T-helper 2 cell (primary cell): ENCODE measurements at places on chromosomes 4 and X.

- no peak for DNase-seq
Measured at GRCh38 chr4:129232589-129233337, 136.8 kb downstream of the C4orf33 start.

- DNase-seq = no peak
Measured at GRCh38 chr4:129350834-129351721, 255.1 kb downstream of the C4orf33 start.

GRCh38 chr4:112099701-112100297 lies 45.5 kb upstream of the FAM241A start:
- no peak for DNase-seq

- DNase-seq = no peak
Measured at GRCh38 chr4:170003071-170004070, 22.8 kb downstream of the MFAP3L start.

- no peak for DNase-seq
Measured at GRCh38 chr4:158259955-158260575, 49.8 kb downstream of the TMEM144 start.

DNA sequence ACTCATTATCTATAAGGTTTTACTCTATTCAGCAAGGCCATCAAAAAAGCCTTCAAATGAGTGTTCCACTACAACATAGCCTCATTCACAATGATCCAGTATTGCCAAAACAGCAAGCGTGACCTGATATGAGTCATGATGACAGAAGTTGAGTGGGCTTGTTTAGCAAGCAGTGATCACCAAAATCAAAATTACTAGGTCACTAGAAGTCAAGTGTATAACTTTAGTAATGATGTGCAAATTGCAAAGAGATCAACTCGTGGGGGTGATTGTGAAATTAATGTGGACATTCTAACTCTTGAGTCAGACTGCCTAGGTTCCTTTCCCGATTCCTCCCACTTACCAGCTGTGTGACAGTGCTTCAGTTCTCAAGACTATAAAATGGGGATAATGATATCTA lies 124.5 kb downstream of the CHM start:
- DNase-seq = no peak

- no peak for DNase-seq
Measured at GRCh38 chrX:137916090-137916746, 350.3 kb downstream of the ZIC3 start.

GRCh38 chrX:84467898-84468297 lies 34.4 kb downstream of the HDX start:
- DNase-seq = no peak

GRCh38 chr4:101710806-101711205 lies 79.7 kb upstream of the BANK1 start:
- no peak for DNase-seq

DNA sequence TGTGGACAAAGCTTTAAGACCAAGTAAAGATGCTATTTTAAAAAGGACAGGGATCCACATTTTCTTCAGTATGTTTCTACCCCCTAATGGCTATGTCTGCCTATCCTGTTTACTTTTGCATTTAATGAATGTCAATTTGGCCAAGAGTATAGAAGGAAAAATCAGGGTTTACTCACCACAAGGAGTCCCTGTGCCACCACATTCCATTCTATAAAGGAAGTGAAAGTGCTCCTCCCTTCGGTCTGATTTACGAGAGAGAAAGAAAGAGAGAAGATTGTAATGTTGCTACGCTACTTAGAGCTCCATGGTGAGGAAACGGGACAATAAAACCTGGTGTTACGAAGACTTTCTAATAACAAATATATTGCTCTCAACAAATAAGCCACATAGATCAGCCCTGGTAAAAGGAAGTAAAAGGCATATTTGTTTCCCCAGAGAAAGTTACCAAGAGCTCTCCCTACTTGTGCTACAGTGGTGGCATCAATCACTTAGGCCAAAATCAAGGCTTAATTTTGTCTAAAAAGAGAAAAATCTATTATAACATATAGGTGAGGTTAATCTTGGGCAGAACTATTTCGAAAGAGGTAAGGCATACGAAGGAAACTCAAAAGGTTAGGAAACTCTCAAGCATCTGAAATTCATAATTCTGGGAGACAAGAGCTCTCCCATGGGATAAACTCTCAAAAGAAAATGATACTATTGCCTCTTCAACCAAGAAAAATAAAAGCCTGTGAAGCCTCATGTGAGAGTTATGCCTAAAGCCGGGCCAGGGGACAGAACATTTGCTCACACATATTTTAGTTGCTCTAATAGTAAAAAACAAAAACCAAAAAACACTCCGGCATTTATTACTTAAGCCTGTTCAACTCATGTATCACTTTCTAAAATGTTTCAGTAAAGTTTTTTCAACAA lies 29.5 kb downstream of the TAPT1 start:
- DNase-seq = no peak

DNA sequence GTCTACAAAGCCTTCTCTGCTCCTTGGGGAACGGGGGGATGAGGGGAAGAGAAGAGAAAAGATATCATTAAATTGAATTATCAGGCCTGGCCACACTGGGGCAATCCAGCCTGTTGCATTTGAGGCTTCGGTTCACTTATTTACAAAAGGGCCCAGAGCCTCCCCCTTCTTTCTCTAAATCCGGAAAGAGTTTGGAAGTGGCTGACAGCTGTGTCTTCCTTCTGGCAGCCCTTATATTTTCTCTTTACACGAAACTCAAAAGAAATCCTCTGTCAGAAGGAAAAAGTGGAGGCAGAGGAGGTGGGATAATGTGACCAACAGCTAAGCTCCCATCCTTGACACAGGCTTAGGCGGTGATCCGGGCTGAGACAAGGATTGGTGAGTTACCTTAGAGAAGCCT lies 158.3 kb upstream of the TAPT1 start:
- DNase-seq = no peak

DNA sequence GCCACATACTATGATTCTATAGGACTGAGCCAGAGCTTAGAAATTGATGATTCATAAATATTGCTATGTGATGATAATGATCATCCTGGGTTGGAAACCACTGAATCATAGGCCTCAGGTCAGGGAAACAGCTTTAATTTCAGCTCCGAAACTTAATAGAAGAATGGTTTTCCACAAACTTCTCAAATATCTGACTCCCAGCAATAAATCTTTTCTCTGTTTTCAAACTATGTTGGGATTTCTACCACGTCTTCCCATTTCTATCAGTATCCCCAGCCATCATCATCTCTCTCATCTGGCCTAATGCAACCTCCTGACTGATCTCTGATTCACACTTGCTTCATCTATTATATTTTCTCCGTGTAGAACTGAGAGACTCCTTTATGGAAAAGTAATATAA lies 521.8 kb upstream of the AGA start:
- DNase-seq = no peak

DNA sequence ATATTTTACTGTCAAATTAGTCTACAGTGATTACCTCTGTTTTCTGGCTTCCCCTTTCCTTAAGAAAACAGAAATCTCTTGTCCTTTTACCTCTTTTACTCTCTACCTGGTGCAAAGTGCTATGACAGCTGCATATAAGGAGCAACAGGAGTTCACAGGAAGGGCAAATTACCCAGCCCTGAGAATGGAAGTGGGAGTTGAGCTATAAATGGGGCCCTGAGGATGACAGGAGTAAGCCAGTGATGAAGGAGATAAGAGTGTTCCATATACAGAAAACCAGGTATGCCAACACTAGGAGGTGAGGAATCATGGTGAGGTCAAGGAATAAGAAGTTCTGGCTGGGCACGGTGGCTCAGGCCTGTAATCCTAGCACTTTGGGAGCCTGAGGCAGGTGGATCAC lies 4.5 kb upstream of the HSD17B13 start:
- DNase-seq = no peak

DNA sequence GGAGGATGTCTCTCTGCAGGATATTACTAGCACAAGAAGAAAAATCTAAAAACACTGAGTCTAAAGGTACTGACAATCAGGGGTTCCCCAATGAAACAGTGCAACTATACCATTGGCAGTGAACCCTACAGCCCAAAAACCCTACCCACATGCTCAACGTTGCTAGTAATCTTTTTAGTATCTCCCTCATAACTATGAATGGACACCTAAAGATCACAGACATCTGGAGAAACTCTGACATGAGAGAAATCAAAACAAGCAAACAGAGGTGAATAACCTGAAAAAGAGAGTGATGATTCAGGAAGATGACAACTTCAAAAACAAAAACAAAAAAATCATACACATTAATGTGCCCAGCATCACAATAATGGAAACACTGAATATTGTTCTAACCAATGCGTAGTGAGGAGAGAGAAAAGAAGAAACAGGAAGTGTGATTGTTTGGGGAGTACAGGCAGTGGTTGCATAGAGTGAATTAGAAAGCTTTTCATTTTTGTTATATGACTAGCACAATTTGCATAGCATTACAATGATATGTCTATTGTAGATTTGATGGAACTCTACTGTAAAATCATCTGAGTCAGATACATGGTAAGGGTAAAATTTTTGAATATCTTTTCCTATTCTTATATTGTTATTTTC lies 78.9 kb upstream of the FMR1 start:
- no peak for DNase-seq

DNA sequence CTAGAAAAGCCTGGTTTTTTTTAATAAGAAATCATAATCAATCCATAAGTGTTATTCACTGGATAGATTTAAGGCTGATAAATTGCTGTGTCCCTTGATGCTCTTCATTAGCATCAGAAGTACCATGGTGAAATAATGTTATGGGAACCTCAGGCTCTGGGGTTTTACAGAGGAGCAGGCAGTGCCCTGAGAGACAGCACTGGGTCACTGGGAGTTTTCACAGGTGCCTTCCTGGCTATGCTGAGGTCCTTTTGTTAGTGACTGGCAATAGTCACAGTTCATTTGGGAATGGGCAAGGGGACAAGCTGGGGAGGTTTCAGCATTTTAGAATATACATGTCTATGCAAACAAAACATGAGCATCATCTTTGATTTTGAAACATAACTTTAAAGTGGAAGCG lies 38.6 kb downstream of the ANK2 start:
- DNase-seq = no peak

DNA sequence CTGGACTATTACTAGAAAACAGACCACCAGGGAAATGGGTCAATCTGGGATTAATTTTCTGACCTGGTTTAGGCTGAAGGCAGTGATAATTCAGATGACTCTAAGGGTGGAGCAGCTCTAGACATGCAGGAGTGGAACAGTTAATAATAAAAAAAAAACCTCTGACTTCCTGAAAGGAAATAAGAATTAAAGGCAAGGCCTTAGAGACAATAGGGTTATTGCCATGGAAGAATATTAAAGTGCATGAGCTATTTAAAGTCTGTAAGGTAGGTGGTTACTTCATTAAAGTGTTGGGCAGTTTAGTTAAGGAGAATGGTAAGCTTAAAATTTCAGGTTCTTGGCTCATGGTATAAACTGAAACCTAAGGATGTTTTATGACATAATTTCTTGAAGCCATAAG lies 14.6 kb upstream of the ADH5 start:
- no peak for DNase-seq

- no peak for DNase-seq
Measured at GRCh38 chr4:24840362-24840761, 45.0 kb downstream of the SOD3 start.

DNA sequence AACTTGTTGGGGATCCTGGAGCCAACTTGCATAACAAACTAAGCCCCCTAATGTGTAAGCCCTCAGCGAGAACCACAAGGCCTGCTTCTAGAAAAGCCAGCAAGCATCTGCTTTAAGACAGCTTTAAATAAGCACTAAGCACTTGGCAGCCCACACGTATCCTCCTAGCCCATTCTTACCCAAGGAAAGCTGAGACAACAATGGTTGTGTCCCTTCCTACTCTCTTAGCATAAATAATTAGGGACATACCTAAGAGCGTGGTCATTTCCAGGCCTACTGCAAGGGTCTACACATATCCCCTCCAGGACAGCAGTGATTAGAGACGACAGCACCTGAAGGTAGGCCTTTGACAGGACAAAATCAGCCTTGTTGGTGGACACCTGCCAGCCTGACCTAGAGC lies 322.8 kb upstream of the PPARGC1A start:
- DNase-seq = no peak

GRCh38 chrX:118862091-118862490 lies 38.5 kb downstream of the ZCCHC12 start:
- DNase-seq = no peak

GRCh38 chr4:106494066-106494465 lies 125.5 kb upstream of the GIMD1 start:
- no peak for DNase-seq

DNA sequence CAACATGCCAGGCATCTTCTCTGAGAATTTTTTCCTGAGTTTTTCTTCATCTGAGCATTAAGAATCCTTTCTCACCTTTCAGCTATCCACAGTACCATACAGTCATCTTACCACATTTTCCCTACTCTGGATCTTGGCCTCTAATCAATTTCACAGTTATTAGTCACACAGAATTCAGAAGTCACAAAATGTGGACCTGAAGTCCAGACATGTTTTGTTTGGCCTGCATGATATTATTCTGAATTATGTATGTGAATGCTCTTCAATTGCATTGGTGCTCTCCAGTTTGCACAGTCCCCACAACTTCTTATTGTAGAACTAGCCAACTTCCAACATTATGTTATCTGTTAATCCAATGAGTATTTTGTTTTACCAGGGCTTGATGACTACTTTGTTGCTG lies 102.3 kb upstream of the GRIA3 start:
- DNase-seq = no peak

GRCh38 chr4:27666943-27667342 lies 806.3 kb downstream of the STIM2 start:
- DNase-seq = no peak

DNA sequence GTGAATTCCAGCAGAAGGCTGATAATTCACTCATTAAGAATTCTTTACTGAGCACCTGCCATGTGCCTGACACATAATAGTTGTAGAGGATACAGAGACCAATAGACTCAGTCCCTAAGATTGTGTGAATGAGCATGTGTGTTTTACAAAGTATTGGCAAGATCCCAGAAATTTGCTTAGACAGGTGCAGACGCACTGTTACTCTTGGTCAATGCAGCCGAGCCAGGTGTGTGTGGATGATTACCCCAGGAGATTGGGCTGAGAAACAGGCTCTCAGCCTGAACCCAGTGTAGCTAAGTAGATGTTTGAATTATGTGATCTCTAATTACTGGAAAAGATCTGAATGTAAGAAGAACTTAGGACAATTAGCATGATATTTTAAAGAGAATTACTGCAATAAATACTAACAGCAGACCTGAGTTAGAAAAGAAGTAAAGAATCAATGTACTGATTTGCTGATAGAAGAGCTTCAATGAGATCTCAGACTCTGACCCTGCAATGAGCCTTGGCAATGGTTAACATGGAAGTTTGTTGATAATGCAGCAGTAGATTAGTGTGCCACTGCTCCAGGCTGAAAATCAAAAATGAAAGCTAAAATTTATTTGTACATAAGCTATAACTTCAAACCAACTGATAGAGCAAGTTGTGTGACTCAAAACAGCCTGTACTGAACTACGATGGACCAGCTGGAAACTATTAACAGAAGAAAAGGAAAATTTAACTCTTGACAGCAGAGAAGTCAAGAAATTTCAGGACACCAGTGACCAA lies 32.2 kb upstream of the NDST4 start:
- no peak for DNase-seq

- no peak for DNase-seq
Measured at GRCh38 chr4:55768291-55768690, 51.3 kb upstream of the EXOC1L start.

GRCh38 chr4:3344596-3344995 lies 51.8 kb downstream of the RGS12 start:
- DNase-seq = no peak
